ENCODE measurements at places on chromosomes 1 and 21. TPM values are rescaled to one million over a fixed set of nuclear protein-coding genes. Genes with fewer than 3 reads are reported as not detected.
A peak's percentile ranks its signal among the peaks of the same experiment; 100 is the strongest.

MRAP gene
- not detected for polyA plus RNA-seq

TRNP1 gene
- polyA plus RNA-seq = 6.0 TPM

DNA sequence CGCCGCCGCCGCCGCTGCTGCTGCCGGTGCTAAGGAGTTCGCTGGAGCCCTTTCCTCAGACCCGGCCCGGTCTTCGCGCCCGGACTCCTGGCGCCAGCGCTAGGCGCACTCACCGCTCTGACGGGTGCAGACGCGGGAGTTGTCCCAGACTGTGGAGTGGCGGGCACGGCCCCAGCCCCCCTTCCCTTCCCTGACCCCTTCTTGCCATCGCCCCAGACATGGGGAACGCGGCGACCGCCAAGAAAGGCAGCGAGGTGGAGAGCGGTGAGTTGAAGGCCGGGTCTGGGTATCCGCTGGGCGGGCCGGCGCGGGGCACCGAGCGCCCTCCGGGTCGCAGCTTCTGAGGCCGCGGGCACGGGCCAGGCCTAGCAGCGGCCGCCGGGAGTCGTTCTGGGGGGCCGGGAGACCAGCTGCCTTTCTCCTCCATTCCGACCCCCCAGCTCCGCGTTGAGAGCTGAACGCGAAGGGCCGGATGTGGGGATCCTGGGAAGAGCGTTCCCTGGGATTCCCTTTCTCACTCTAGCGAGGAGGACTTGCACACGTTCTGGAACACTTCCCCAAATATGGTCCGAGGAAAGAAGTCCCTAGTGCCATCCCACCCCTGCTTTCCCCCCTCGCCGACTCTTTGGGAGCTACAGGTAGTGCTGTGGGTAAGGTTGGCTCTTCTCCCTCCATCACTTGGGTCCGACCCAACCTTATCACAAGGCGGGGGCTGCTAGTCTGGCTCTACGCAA, 65.8 kb upstream of the PRKACB start:
- DNase-seq = peak; percentile 40

LYPD8 gene
- polyA plus RNA-seq = not detected

All from renal pelvis (tissue), 12 donors.